NB4 (cell line): ENCODE measurements at places on chromosomes 12 and 14.

DNA sequence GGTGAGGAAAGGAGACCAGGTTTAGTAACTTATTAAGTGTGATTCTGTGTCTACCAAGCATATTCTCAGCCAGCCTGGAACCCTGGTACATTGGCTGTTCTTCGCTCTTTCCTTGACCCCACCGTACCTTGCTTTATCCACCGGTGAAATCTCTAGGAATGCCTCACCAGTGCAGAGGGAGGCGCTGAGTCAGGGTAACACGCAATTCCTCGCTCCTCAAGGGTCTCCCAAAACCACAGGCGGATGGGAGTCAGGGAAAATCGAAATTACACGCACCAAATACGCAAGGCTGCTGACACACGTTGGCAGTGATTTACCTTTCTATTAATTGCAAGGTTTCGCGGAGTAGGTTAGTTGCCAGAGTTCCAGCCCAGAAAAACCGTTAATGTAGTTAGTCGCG lies 845 bp downstream of the L3HYPDH start:
- no peak for DNase-seq

- no peak for DNase-seq
These were observed 8.7 kb downstream of the KLRC4 start for GRCh38 chr12:10400829-10401228.

GRCh38 chr12:62603061-62603810 lies 136.6 kb downstream of the MON2 start:
- peak; percentile 95 for DNase-seq

- no peak for DNase-seq
These were observed 51.2 kb downstream of the PITPNM2 start for GRCh38 chr12:123099560-123100192.

DNA sequence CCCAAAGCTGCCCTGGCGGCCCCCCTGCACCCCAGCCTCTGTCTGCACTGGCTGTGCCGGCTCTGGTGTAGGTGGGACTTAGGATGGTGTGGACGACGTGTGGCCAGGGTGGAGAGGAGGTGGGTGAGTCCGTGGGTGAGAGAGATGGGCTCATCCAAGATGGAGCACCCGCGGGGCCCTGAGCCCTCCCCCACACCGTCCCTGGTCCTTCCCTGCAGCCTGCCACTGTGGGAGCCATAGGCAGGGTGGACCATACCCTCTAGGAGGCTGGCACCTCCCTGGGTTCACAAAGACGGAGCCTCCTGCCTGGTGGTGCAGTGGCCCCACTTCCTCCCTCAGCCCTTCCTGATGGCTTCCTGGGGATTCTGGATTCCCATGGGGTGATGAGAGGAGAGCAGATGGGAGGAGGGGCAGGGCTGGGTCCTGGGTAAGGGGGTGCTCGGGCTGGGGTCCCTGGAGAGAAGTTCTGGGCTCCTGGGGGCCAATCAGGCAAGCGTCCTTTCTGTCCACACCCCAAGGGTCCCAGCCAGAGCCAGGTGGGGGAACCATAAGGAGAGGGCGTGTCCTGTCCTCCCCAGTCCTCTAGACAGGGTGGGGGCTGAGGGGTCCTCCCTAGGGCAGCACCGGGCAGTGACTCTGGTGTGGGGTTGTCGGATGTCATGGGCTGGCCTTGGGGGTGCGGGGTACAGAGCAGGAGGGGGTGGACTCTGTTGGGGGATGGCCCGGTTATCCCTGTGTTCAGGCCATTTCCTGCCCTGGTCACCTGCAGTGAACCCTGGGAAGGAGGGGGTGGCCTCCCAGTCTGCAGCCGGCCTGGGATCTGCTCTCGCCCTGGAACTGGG lies 384.8 kb downstream of the TMEM121 start:
- no peak for DNase-seq
